ENCODE measurements at places on chromosomes 1 and 21. TPM values are rescaled to one million over a fixed set of nuclear protein-coding genes. Genes with fewer than 3 reads are reported as not detected.
A peak's percentile ranks its signal among the peaks of the same experiment; 100 is the strongest.

Gene SIM2
- total RNA-seq = not detected

DNA sequence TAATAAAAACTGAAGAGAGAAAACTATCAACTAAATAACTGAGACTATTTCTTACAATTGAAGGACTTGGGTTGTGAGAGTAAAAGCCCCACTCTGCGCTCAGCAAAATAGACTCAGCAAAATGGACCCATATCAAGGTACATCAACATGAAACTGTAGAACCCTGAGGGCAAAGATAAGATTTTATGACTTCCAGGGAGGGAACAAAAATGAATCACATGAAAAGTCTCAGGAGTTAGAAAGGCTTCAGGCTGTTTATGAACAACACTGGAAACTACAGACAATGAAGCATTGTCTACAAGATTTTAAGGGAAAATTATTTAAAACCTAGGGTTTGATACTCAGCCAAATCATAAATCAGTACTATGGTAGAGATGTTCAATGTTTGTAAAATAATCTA is 434.3 kb downstream of the PTPRC start:
- no peak for DNase-seq

- no peak for DNase-seq
Observed at GRCh38 chr1:215397106-215397505, 170.0 kb upstream of the KCTD3 start.

DNA sequence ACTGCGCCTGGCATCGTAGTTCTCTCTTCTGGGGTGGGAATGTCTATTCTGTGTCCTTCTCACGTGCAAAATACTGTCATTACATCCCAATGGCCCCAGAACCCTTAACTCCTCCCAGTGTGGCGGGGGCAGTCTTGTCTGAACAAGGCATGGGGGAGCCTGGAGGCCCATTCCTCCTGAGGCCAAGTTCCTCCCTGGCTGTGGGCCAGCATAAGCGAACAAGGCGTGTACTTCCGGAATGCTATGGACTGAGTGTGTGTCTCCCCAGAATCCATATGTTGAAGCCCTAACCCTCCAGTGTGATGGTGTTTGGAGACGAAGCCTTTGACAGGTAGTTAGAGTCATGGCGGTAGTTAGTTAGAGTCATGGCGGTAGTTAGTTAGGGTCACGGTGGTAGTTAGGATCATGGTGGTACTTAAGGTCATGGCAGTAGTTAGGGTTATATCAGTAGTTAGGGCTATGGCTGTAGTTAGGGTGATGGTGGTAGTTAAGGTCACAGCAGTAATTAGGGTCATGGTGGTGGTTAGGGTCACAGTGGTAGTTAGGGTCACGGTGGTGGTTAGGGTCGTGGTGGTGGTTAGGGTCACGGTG is 71.0 kb downstream of the PRKCZ start:
- no peak for DNase-seq

GRCh38 chr1:22738522-22738921 is 27.9 kb downstream of the EPHB2 start:
- DNase-seq = no peak

GRCh38 chr1:14242123-14242522 is 356.4 kb upstream of the KAZN start:
- no peak for DNase-seq

Gene DEPDC1
- total RNA-seq = 0.76 TPM

GRCh38 chr21:33266050-33266788 is at the start of gene IL10RB:
TSS of gene IL10RB (plus strand) at chr21:33266367. CDS start at chr21:33266466, 99 bp downstream.
- peak; percentile 71 for DNase-seq

Gene CACNA1S
- not detected for total RNA-seq

DNA sequence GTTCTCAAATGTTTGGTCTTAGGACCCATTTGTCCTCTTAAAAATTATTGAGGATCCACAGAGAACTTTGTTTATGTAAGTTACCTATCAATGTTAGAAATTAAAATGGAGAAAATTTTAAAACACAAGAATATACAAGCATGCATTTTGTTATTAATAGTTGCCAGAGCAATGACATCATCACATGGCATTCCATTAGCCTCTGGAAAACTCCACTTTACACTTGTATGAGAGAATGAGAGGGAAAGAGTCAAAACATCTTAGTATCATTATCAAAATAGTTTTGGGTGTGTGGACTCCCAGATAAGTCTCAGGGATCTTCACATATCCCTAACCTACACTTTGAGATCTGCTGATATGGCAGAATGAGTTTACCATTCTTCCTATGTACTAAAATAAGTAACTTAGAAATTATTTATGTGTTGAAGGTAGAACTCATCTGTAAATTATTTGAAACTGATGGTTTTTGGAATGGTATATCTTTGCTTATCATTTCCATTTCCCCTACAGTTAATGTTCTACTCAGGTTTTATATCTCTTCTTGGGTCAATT is 48.8 kb downstream of the RNF220 start:
- DNase-seq = no peak

Gene ARPC5
- 224 TPM for total RNA-seq

DNA sequence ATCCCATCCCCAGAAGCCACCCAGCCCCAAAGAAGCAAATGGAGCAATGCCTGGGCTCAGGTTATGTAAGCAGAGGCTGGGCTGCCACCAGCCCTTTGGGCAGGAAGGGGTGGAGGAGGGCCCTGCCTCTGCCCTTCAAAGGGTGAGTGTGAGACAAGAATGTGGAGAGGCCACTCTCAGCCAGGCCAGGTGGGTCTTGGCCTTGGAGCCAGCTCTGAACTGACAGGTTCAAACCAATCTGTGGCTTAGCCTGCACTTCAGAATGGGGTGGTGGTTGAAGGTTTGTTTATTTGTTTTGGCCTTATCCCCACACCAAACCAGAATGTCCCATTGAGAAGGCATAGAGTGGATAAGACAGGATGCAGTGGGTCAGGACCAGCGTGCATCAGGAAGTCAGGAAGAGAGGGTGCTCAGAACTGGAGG is 29.8 kb downstream of the C1orf116 start:
- DNase-seq = no peak

Gene NTRK1
- 0.11 TPM for total RNA-seq

Gene OR2L8
- not detected for total RNA-seq

Gene BEND5
- total RNA-seq = 14.5 TPM

DNA sequence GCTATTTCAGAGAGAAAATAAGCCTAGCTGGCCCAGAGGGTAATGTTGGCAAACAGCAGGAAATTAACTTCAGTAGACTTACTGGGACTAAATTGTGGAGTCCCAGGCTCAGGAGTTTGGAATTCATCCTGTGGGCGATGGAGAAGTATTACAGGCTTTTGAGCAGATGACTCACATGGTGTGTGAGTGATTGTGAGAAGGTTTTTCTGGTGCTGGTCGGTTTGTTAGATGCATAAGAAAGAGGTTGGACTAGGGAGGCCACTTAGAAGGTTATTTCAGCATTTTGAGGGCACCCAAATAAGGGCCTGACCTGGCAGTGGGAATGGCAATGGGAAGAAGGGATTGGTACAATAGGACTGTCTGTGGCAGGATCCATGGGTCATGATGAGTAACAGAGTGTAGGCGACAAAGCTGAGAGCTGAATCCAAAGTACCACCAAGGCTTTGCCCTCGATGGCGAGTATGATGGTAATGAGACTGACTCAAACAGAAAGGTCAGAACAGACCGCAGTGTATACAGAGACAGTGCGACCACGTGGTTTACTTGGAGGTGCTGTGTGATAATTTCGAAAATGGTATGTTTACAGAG is 69.2 kb upstream of the KIF26B start:
- DNase-seq = no peak

DNA sequence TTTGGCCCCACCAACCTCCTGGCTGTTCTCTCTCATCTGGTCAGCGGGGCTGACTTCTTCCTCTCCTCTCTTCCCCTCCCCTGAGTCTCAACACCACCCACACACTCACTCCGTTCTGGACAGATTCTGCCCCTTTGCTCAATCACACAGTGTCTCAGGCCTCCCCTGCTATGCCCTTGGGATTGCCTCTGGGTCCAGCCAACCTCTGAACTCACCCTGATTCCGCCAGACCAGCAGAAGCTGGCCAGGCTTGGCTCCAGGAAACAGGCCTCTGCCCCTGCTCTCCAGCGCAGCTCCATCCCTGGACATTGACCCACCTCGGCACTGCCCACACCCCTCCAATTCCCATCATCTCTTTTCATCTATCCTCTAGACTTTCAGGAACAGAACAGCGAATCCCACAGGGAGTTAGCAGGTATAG is 22.1 kb downstream of the AHDC1 start:
- no peak for DNase-seq

GRCh38 chr1:178486100-178487069 is 10.4 kb downstream of the CLEC20A start:
- DNase-seq = peak; percentile 48
